ENCODE measurements at places on chromosomes 11 and 22.

GRCh38 chr22:50447576-50448551, 27.0 kb downstream of the SBF1 start:
- no peak for DNase-seq

- DNase-seq = no peak
These were observed at the start of gene OR5L1 for GRCh38 chr11:55811067-55811466. Gene OR5L1, plus strand, starts transcription at chr11:55811367. Its CDS starts 100 bp downstream, at chr11:55811467.

- no peak for DNase-seq
These were observed 75.3 kb downstream of the ARFGAP2 start for GRCh38 chr11:47101406-47101805.

GRCh38 chr11:119094816-119095065, 6.9 kb downstream of the DPAGT1 start:
- DNase-seq = peak; percentile 79

DNA sequence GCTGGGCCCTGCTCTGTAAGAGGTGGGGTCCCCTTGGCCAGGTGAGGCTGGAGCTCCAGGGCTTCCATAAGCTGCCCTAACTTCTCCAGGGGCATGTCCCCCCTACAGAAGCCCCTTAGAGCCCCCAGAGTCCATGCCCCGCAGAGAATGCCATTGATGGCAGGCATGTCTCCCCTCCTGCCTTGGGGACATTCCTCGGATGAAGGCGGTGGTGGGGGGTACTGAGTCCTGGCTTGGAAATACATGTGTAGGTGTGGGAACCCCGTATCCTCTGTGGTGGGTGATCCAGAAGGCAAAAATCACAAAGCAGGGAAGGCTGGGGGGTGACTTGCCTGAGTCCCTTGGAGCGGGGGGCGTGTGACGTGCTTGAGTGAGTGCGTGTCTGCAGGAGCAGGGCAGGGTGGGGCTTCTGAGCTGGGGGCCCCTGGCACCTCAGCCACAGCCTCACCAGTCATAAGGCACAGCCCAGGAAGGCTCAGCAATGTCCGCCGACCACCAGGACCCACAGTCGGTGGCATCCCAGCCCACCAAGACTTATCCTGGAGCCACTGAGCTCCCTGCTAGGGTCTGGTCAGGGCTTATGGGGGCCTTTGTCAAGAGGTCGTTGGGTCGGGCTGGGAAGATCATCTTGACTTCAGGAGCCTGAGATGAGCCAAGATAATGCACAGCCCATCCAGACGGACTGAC, 69.8 kb upstream of the KCNQ1OT1 start:
- DNase-seq = no peak

GRCh38 chr22:20418211-20418788, 19.3 kb downstream of the SCARF2 start:
- peak; percentile 77 for DNase-seq

- no peak for DNase-seq
These were observed 796.6 kb downstream of the TBC1D22A start for GRCh38 chr22:47558828-47559700.

DNA sequence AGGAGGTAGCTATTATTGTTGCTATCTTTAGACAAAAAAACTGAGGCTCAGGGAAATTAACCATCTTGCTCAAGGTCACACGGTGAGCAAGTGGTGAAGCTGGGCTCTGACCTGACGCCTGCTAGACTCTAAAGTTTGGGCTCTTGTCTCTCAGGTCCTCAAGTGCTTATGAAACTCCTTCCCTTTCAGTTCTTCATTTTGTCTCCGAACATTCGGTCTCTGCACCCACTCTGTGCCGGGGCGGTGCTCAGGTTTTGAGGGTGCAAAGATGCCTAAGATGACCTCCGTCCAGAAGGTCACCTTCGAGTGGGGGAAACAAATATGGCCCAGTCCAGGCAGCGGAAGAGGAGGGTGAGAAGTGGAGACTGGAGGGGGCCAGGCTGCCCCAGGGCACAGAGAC, 16.0 kb downstream of the OVOL1 start:
- no peak for DNase-seq

- peak; percentile 84 for DNase-seq
These were observed 33.4 kb upstream of the CTTN start for GRCh38 chr11:70364745-70365543.

DNA sequence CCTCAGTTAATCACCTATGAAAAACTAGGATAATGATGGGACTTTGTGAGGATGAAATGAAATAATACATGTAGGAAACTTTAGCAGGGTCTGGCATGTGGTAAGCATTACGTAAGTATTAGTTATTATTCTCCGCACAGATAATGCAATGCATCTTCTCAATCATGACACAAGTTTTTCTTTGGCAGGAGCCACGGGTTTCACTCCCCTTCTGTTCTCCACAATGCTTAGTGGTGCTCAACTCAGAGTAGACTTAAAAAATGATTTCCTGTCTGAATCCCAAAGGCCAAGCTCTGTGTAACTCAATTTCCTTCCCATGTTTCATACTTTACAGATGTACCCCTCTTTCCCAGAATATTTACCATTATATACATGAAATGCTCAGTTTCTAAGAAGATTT, 82.9 kb downstream of the CCDC34 start:
- DNase-seq = no peak

GRCh38 chr11:25900814-25901213, 431.1 kb upstream of the ANO3 start:
- no peak for DNase-seq

DNA sequence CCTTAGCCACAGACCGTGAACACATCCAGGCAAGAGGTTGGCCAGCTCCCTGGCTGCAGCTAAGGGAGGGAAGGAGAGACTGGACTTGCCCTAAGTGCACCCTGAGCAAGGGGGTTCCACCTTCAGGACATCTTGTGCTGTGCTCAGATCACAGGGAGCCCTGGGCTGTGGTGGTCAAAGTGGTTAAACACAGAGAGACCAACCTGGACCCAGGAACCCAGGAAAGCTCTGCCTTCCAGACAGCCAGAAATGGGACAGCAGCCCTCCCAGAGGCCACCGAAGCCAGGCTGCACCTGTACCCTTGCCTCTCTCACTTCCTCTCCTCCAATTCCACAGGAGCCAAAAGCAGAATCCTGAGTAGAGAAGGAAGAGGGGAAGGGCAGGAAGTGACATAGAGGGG, 105.2 kb upstream of the TMEM45B start:
- DNase-seq = no peak

- DNase-seq = peak; percentile 61
These were observed 3.0 kb downstream of the LRP5 start for GRCh38 chr11:68315171-68315920.

Data from hematopoietic multipotent progenitor cell treated with erythropoietin and hydrocortisone succinate and interleukin-3 and kit ligand, for 6 days (in vitro differentiated cells).